ENCODE measurements at places on chromosomes 7 and 10.

GRCh38 chr7:38682606-38683005, 51.4 kb upstream of the AMPH start:
- no peak for DNase-seq

DNA sequence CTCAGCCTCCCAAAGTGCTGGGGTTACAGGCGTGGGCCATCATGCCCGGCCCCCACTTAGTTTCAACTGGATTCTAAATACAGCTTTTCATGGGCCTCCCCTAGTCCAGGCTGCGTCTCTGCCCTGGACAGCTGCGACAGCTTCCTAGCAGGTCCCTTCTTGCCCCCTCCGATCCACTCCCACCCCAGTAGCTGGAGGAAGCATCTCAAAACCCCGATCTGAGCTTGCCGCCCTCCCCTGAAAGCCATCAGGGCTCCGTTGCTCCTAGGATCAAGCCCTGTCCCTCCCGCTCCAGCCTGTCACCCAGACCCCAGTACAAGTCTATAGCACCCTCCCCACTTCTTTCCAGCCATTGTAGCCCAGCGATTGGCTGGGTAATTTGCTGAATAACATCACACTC, 64.5 kb downstream of the VWA2 start:
- DNase-seq, result no peak

DNA sequence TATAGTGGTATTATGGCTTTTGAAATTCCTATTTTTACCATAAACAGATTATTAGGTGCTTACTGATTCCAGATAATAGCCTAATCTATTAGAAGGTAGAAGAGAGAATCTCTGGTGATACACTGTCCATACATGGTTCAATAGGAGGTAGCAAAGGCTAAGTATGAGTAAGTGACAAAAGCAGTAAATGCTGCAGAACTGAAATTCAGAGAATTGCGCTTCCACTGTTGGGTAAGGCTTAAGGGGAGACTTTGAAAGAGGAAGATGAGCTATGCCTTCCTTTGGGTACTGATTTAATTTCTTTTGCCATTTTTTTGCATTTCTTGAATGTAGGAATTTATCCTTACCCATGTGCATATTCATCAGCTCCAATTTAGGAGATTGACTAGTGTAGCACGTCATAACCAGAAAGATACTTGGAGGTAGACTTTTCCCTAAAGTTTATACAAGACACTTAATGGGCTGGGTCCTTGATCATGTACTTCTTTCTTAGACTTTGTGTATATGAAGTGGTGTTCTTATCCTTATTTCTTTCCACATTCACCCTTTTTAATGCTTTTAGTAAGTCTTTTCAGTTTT, 15.3 kb downstream of the MKLN1 start:
- DNase-seq, result no peak

- peak; percentile 10 for DNase-seq
These were observed 92.4 kb downstream of the CTTNBP2 start for GRCh38 chr7:117780832-117781231.

- no peak for DNase-seq
These were observed 822 bp downstream of the SHOC2 start for GRCh38 chr10:110919971-110920881.

DNA sequence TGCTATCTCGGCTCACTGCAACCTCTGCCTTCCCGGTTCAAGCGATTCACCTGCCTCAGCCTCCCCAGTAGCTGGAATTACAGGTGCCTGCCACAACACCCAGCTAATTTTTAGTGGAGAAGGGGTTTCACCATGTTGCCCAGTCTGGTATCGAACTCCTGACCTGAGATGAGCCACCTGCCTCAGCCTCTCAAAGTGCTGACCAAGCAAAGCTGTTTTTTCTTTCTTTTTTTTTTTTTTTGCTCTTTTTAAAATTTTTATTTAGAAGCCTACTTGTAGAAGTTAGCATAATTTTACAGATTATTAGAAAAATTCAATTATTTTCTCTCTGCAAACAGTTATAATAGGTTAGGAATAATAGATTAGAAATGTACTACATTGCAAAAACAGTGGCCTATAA, 1.2 kb upstream of the FGFBP3 start:
- no peak for DNase-seq

DNA sequence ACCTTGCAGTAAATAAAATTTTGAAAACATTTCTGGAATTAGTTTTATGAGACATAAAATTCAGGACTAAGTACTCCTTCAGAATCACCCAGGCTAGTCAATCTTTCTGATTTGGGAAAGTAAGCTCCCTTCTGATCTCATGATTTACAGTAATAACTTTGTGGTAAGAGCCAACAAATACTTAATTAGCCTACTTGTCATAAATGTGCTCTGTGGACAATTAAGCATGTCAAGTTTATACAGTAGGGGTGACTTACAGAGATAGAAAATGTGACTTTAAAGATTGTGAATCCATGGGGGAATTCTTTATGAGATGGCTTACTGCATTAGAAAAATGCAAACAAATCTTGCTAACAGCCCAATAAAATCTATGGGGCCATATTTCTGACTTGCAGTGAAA, 616.9 kb upstream of the GHITM start:
- DNase-seq, result no peak

DNA sequence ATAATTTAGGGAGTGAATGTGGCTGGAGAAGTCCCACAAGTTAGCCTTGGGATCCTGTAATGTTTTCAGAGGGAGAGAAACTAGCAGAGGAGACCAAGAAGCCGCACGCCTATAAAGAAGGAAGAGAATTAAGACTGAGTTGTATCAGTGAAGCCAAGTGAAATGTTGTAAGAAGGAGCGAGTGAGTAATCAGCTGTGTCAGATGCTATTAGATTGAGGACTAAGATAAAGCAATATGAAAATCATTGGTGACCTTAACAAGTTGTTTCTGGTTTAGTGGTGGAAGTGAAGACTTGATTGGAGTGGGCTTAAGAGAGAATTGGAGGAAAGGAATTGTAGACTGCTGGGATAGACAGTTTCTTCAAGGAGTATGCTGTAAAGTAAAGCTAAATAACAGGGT, 8.8 kb downstream of the CCSER2 start:
- no peak for DNase-seq

DNA sequence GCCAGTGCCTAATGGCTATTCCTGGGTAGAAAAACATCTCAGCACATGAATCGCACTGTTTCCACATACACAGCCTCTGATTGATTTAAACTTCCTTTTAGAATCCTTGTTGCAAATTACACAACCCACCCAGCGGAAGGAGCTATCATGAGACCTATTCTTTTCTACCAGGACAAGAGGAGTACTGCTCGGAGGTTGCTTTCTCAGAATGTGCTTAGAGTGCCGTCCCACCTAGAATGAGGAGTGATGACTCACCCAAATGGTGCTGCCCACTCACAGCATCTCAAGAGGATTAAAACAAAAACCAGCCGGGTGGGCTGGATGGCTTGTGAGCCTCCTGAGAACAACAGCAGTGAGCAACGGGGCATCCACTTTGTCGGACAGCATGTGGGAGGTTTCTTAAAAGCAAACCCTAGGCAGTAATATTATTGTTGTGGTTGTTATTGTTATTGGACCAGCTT, 128.9 kb downstream of the DGKI start:
- DNase-seq, result no peak

DNA sequence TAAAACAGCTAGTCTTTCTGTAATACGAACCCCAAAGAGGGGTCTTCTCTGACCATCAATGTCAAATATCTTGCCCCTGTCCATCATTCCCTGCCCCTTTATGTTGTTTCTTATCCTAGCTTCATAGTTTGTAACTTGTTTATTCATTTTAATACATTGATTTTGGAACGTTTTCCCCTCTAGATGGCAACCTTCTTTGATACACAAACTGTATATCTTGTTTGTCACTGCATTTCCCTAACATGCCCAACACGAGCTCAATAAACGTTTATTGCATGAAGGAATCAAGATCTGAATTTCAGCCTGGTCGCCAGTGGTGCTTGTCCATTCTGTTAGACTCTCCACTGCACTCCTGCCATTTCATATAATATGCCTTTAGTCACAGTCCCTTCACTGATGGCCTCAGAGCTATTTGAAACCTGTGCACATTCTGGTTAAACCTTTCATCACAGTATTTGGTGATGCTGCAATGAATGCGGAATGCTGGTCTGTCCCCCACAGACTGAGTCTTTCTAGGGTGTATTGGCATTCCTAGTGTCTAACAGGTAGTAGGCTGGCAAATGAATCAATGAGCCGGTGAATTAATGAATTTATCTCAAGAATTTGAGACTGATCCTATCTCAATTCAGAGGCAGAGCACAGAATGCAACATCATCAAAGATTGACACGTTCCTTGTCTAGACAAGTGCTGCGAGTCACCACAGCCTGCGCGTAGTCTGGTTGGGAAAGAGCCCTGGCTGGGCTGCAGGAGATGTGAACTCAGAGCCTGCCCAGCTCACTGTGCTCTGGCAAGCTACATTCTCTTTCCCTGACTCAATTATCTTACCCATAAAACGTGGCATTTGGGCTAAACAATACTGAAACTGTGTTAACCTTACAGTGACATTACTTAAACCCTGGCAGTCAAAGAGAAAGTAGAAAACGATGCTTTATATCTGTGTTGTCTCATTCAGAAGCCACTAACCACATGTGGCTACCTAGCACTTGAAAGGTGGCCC, 55.2 kb upstream of the FRMD4A start:
- peak; percentile 71 for DNase-seq

- DNase-seq, result no peak
These were observed 112.1 kb upstream of the ABCB5 start for GRCh38 chr7:20503278-20503950.

GRCh38 chr10:59381687-59382086, 19.3 kb upstream of the FAM13C start:
- no peak for DNase-seq

DNA sequence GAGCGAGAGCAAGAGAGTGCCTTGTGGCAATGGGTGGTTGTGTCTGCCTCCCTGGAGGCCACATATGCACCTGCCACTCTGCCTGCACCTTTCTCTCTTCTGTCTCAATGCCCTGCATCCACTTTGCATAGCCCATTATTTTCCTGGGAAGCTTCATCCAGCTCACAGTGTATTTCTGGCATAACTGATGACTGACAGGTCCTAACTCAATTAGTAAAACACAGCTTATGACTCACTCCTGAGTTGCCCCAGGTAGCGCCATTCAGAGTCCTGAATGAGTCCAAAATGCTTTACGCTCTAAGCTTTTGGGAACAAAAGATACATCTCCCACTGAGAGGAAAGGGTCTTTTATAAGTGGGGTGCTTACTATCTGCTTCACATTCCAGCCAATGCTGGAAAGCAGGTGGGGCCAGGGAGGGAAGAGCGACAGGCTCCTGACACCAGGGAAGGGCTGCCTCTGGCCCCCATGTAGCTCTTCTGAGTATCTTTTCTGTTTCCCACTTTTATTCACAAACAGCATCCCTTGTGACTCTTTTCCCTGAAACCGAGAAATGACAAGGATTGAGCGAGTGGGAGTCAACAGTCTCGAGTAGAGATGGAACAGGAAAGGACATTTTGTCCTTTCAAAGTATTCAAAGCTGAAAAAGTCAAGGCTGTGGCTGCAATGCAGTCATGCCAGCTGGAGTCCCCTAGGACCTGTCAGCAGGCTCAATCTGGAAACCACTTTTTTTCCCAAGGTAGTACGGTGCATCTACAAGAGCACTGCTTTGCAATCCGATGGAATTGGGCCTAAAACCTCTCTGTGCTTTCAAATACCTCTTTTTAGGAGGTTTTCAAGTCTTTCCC, 479.3 kb upstream of the PODXL start:
- no peak for DNase-seq

- no peak for DNase-seq
These were observed 125.3 kb downstream of the CHN2 start for GRCh38 chr7:29319719-29320521.

- no peak for DNase-seq
These were observed 24.3 kb downstream of the IL6 start for GRCh38 chr7:22751341-22751740.

DNA sequence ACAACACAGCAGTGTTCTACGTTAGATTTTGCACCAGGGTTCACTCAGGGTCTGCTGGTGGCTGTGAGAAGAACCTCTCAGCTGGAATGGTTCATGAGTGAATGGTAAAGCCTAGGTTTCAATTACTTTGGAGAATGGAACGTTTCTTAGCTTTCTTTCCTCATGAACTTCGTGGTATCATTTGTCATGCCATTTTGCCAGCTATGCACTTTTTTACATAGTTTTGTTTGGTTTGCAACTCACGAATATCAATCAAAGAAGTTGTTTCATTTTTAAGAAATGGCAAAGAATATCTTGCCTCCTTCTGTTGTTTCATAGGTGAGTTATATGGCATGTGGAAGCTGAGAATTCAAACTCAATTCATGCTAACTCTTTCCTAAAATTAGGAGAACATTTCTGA, 34.1 kb upstream of the RAB11FIP2 start:
- DNase-seq, result no peak

DNA sequence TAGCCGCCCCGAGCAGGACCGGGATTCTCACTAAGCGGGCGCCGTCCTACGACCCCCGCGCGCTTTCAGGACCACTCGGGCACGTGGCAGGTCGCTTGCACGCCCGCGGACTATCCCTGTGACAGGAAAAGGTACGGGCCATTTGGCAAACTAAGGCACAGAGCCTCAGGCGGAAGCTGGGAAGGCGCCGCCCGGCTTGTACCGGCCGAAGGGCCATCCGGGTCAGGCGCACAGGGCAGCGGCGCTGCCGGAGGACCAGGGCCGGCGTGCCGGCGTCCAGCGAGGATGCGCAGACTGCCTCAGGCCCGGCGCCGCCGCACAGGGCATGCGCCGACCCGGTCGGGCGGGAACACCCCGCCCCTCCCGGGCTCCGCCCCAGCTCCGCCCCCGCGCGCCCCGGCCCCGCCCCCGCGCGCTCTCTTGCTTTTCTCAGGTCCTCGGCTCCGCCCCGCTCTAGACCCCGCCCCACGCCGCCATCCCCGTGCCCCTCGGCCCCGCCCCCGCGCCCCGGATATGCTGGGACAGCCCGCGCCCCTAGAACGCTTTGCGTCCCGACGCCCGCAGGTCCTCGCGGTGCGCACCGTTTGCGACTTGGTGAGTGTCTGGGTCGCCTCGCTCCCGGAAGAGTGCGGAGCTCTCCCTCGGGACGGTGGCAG, at the start of gene MGMT:
MGMT (plus strand) TSS at position 539 of the 656 bp plus-strand sequence.
- peak; percentile 13 for DNase-seq

DNA sequence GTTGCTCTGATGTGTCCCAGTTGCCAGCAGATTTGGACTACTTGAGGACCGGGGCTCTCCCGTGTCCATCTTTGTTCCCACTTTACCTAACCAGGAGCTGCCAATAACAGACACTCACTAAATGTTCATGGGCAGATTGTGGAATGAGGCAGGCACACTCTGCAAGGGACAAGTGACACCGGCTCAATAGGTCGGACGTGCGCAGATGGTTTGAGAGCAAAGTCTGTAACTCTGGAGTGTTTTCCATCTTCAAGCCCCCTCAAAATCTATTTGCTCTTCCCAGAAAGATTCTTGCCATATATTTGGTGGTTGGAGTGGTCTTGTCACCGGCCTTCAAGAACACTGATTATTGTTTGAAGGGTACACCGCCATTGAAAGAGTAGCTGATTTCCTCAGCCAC, 47.2 kb downstream of the THNSL1 start:
- DNase-seq, result no peak

- no peak for DNase-seq
These were observed 220.0 kb downstream of the AGMO start for GRCh38 chr7:15341817-15342216.
